ENCODE measurements at places on chromosomes 11 and 22. TPM values are rescaled to one million over a fixed set of nuclear protein-coding genes. Genes with fewer than 3 reads are reported as not detected.

The OR8D4 gene
- total RNA-seq: not detected

The UCP3 gene
- 1.7 TPM for total RNA-seq

The FKBP2 gene
- 133 TPM for total RNA-seq

The AIFM3 gene
- 2.1 TPM for total RNA-seq

The CCDC73 gene
- 0.05 TPM for total RNA-seq

The CACNA1I gene
- 0.03 TPM for total RNA-seq

The RBMXL2 gene
- total RNA-seq: not detected

The MFNG gene
- total RNA-seq: 3.0 TPM

The RAB36 gene
- total RNA-seq: 6.6 TPM

The APOBEC3B gene
- 31.5 TPM for total RNA-seq

The OR56A1 gene
- total RNA-seq: not detected

The MN1 gene
- total RNA-seq: 3.0 TPM

The THRSP gene
- not detected for total RNA-seq

The OAF gene
- total RNA-seq: 13.2 TPM

The FIBIN gene
- not detected for total RNA-seq

The KIRREL3 gene
- total RNA-seq: 8.8 TPM

The SWAP70 gene
- 31.3 TPM for total RNA-seq

The OR2D2 gene
- total RNA-seq: not detected

The IGLL5 gene
- total RNA-seq: not detected

The YWHAH gene
- 137 TPM for total RNA-seq

Data from A549 treated with CpdA at 1 μM for 4 hours (cell line).